ENCODE measurements at places on chromosomes 5 and 9.

DNA sequence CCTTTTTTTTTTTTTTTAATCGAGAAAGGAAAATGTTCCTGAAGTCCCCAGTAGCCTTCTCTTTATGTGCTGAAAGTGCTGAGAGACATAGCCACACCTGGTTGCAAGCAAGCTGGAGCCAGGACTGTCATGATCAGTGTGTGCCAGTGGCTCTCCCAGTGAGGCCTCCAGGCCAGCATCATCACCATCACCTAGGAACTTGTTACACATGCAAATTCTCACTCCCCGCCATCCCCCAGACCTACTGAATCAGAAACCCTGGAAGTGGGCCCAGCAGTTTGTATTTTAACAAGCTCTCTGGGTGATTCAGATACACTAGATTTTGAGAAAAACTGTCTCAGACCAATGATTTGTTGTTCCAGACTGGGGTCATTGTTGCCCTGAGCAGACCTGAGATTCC lies 181.9 kb upstream of the GLRA1 start:
- DNase-seq = no peak

- DNase-seq = no peak
These were observed 20.4 kb upstream of the CEP72 start for GRCh38 chr5:591746-592145.

DNA sequence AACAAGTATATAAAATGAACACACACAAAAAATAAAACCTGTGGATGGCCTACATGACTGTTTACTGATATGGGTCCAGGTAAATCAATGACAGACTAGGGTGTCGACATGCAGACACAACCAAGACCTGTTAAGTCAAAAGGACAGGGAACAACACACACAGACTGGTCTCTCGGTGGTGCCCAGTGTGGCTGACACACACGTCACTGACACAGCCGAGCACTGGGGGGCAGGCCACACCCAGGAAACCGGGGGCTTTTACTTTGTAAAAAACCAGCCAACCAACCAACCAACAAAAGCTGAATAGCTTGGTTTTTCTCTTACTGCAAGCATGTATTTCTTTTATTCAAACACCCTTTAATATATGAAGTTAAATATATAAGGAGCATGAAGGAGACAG lies 5.0 kb downstream of the FAM163B start:
- no peak for DNase-seq

DNA sequence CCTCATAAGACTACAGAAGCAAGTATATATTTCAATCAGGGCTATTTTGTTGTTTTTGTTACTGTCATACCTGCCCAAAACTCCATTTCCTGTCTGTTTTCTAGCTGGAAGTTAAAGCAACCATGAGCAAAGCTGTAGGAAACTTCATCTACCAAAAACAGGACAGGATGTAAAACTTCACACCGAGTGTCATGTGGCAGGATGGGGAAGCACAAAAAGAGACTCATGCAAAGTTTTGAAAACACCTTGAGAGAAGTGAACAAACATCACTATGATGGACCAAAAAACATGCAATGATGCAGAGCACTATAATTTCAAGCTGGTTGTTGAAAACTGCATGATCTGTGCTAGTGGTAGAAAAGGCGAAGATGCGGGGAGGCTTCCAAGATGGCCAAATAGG lies 6.3 kb upstream of the GZMA start:
- no peak for DNase-seq

DNA sequence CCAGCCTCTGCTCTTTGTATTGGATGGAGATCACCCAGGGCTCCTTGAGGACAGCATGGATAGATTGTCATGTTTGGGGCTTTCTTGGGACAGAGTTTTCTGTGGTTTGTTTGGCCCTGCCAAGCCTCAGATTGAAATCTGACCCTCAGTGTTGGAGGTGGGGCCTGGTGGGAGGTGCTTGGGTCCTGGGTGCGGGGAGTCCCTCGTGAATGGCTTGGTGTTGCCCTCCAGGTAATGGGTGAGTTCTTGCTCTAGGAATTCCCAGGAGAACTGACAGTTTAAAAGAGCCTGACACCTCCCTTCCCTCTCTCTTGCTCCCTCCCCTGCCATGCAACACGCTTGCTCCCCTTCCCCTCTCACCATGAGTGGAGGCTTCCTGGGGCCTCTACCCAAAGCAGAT lies 48.6 kb upstream of the OLFM1 start:
- no peak for DNase-seq

- DNase-seq = no peak
These were observed 9.1 kb upstream of the TRIO start for GRCh38 chr5:14134083-14134482.

GRCh38 chr5:3347741-3348140 lies 247.9 kb upstream of the IRX1 start:
- no peak for DNase-seq
